EL (cell line): ENCODE measurements at places on chromosomes 6 and 20.

DNA sequence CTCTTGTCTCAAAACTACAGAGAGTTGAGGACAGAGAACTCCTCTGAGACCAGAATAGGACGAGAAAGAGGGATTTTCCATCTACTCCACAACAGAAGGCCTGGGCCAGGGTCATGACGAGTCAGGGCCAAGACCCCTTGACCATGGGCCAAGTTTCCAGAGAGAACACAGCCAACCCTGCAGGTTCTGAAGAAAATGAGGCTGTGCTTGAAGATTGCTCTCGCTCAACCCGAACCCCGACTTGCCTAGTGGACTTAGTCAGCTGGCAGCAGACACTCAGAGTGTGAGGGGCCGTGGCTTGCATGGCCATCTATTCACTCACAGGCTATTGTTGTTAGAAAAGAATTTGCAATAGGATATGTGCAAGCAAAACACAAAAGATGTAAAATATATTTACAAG is 54.5 kb downstream of the TMEM242 start:
- DNase-seq: no peak

DNA sequence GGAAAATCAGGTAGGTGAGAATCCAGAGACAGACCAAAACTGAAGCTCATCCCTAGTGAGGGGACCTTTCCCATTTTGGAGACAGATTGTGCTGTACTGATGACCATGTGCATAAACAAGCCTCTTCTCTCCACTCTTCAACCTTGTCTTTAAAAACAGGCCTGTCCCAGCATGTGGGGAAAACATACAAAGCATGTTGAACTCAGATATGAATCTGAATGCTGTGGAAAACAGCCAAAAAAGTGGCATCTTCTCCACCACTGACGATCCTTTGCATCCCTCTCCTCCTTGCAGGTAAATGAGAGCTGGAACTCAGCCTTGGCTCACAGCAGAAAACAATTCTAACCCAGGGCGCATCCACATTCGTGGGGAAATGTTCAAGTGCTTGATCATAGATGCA is 123.7 kb upstream of the FOXQ1 start:
- no peak for DNase-seq

DNA sequence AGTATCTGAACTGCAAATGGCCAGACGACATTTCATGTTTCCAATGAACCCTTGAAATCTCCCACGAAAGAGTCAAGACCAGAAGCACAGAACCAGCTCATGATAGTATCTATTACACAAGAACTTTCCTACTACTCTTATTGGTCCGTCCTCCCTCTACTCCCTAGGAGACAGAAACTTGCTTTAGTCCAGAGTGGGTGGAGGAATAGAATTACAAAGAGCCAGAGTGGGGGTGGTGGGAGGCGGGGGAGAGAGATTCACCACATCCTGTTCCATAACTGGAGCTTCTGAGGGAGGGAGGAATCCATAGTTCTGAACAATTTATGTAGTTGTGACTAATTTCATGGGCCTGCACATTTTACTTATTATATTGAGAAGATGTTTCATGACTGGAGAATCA is 18.5 kb upstream of the WFDC10A start:
- DNase-seq: peak; percentile 81

DNA sequence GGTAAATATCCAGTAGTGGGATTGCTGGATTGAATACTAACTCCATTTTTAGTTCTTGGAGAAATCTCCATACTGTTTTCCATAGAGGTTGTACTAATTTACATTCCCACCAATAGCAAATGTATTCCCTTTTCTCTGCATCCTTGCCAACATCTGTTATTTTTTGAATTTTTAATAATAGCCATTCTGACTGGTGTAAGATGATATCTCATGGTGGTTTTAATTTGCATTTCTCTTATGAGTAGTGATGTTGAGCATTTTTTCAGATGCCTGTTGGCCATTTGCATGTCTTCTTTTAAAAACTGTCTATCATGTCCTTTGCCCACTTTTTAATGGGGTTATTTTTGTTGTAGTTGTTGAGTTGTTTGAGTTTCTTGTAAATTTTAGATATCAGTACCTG is 253.2 kb downstream of the HAO1 start:
- no peak for DNase-seq

DNA sequence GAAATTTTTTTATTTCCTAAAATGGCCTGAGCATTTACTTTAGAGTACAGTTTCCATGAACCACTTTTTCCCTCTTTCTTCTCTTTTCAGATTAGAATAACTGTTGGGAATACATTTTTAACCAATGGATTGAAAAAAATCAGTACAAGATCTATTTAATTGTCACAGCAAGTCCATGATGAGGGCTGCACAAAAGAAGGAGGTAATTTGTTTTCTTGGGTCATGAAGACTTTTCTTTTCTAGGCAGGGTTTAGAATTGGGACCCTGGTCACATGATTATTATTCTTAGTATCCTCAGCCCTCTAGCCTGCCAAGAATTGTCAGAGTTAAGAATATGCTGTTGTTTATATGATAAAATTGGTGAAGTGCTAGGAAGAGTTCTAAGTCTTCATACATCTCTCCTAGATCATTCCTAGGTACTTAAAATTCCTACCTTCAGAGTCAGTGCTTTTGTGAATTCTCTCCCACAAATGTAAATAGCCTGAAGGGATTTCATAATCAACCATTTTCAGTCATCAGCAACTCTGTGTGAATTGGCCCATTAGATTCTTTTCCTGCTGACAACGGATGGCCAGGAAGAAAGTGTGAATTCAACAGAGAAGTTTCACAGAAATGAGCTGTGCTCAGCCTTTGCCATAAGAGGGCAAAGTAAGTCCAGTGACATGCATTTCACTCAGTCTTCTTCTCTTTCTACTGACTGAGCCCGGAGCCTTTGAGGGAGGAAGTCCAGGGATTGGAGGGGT is 32.4 kb upstream of the TPBG start:
- DNase-seq: peak; percentile 85

DNA sequence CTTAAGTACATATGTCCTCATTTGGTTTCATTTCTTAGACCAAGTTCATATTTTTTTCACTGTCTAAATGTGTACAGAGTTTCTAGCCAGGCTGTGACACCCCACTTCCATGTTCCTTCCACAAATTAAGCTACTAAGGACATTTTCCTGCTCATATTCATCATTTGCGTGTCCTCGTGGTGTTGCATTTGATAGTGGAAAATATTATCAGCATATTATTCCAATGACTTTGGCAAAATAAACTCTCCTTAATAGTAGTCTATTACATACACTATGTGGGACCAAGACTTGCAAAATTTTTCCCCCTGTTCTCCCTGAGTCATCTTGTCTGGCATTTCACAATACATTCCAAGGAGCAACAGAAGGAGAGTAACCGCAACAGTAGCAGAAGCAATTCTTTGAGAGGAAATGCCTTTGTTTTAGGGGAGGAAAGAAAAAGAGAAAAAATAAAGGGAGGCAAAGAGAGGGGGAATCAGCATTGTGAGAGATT is 599.2 kb downstream of the COL12A1 start:
- DNase-seq: peak; percentile 95

- DNase-seq: no peak
These were observed 327.2 kb downstream of the CBLN4 start for GRCh38 chr20:55678126-55678525.

GRCh38 chr6:112485827-112486212 is 138.7 kb downstream of the RFPL4B start:
- peak; percentile 28 for DNase-seq

DNA sequence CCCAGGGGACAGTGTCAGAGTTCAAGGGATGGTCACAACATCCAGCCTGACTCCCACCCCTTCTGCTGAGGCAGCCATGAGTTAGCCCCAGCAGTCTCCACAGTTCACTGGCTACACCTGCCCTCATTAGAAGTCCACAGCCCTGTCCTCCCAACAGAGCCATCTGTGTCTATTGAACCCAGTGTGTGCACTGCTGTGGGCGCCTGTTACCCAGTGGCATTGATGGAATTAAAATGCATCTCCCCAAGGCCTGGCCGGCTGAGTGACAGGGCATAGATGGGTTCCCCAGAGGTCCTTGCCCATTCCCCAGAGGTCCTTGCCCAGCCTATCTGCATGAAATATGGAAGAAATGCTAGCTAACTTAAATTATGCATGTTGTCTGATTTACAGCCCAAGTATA is 73.3 kb downstream of the PCSK2 start:
- DNase-seq: no peak

DNA sequence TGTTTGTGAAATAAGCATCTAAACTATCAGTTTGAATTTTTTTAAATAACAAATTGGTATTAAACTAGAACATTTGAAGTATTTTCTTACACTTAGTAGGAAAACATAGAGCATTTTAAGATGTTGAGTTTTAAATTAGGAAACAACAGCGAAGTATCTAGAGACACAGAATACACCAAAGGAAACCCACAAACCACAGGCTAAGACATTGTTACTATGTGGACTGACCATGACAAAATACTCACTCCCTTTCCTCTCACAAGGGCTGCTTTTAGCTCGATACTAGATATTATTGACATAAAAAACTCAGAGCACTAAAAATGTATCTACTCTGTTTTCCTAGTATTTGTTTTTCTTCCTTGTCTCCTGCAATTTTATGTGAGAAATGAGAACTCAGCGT is 266.0 kb upstream of the CITED2 start:
- DNase-seq: no peak

GRCh38 chr6:15343490-15344191 is 97.8 kb downstream of the JARID2 start:
- DNase-seq: no peak

GRCh38 chr6:32096394-32097258 is 12.5 kb downstream of the TNXB start:
- DNase-seq: no peak

GRCh38 chr6:32424589-32425300 is 14.9 kb upstream of the HLA-DRA start:
- no peak for DNase-seq

- no peak for DNase-seq
These were observed 572 bp downstream of the ZNF341 start for GRCh38 chr20:33732166-33732970.

GRCh38 chr20:43535370-43536004 is 23.3 kb upstream of the SGK2 start:
- no peak for DNase-seq

- DNase-seq: no peak
These were observed 155.3 kb downstream of the JARID2 start for GRCh38 chr6:15401120-15401519.

DNA sequence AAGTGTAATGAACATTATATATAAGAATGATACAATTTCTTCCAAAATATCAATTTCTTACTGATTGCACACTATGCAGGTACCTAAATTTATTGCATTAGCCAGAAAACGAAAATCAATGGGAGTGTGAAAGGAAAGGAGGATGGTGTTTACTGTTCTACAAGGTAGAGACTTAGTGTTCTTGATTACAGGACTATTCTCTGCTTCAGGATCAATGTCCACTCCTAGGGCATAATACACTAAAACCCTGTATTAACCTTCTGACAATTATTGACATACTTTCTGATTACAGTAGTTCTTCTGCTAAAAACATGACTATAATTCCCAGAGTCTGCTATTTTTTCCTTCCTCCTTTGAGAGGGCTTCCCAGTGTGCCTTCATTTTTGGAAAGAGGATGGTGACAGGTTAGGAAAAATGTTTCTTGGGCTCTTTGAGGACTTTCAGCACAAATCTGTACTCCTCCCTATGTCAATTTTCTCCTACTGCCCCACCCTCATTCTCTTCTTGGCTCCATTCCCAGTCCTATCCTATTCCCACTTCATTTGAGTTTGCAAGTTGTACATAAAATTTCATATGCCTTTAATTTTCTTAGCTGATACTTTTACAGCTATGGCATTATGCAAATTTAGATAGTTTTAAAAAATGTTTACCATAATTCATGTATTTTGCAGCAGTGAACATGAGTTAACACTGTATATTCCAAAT is 278.9 kb downstream of the CENPW start:
- DNase-seq: no peak

DNA sequence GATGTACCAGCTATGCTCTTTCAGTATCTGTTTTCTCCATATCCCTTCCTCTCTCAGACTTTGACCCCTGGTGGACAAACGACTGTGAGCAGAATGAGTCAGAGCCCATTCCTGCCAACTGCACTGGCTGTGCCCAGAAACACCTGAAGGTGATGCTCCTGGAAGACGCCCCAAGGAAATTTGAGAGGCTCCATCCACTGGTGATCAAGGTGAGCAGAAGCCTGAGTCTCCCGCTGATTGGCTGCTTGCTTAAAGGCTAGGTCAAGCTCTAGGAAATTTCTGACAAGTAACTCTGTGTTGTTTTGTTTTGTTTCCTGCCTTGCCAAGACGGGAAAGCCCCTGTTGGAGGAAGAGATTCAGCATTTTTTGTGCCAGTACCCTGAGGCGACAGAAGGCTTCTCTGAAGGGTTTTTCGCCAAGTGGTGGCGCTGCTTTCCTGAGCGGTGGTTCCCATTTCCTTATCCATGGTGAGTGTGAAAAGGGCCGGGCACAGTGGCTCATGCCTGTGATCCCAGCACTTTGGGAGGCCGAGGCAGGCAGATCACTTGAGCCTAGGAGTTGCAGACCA is 28.6 kb downstream of the C6orf89 start:
- DNase-seq: peak; percentile 67

GRCh38 chr20:34143951-34144350 is 31.9 kb upstream of the EIF2S2 start:
- DNase-seq: peak; percentile 14

- DNase-seq: peak; percentile 20
These were observed 833.5 kb downstream of the DHX35 start for GRCh38 chr20:39795401-39796272.

GRCh38 chr6:135568379-135568778 is 70.8 kb upstream of the AHI1 start:
- peak; percentile 79 for DNase-seq

DNA sequence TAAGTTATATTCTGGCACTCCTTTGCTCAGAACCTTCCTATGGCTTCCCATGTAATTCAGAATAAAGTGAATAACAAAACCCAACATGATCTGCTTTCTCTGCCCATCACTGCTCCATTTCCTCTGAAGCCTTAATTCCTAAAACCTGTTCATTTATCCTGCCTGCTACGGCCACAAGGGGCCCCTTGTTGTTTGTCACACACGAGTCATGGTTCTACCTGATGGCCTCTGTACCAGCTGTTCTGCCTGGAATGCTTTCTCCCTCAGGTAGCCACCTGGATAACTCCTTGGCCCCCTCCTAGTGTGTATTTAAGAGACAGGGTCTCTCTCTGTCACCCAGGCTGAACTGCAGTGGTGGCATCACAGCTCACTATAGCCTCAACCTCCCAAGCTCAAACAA is 26.8 kb downstream of the ERGIC3 start:
- DNase-seq: no peak

DNA sequence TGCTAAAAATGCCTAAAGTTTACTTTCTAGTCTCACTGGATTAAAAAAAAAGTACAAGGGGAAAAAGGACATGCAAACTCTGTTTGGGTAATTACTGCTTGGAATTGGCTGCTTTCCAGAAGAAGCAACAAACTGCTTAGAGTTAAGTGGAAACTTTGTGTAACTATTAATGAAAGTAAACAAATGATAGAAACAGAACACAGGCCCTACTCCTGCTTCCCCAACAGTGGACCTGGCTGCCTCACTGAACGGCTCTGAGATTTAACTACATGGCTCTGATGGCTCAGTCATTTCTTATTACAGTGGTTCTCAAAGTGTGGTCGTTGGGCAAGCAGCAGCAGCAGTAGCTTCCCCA is 108.5 kb downstream of the MAN1A1 start:
- DNase-seq: no peak
